ENCODE measurements at places on chromosomes 2 and 18. TPM values are rescaled to one million over a fixed set of nuclear protein-coding genes. Genes with fewer than 3 reads are reported as not detected.

- no peaks in the 10 kb centered on the region for H3K4me1 ChIP-seq
- no peak overlapping the region for H3K27ac ChIP-seq
- peak; percentile 59 for DNase-seq
- H3K36me3 ChIP-seq: no peaks in the 10 kb centered on the region
- no peaks in the 10 kb centered on the region for H3K27me3 ChIP-seq
- H3K4me3 ChIP-seq: no peak overlapping the region
These were observed 166.0 kb downstream of the SOCS6 start for GRCh38 chr18:70454704-70455322.

DNA sequence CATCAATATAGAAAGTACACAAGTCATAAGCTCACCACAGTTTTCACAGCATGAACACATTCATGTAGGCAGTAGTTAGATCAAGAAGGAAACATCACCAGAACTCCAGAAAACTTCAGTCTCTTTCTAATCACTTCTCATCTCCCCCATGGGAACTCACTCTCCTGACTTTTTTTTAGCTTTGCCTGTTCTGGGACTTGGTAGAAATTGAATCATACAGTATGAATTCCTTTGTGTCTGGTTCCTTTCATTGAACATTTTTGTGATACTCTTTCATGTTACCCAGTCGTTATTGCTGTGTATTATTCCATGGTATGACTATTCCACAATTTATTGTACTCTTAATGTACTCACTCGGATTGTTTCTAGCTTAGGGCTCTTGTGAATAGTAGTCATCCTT lies 160.2 kb downstream of the TAF4B start:
- DNase-seq: no peak
- H3K4me3 ChIP-seq: no peak overlapping the region
- no peak overlapping the region for H3K27ac ChIP-seq
- H3K27me3 ChIP-seq: no peaks in the 10 kb centered on the region
- H3K36me3 ChIP-seq: no peaks in the 10 kb centered on the region

DNA sequence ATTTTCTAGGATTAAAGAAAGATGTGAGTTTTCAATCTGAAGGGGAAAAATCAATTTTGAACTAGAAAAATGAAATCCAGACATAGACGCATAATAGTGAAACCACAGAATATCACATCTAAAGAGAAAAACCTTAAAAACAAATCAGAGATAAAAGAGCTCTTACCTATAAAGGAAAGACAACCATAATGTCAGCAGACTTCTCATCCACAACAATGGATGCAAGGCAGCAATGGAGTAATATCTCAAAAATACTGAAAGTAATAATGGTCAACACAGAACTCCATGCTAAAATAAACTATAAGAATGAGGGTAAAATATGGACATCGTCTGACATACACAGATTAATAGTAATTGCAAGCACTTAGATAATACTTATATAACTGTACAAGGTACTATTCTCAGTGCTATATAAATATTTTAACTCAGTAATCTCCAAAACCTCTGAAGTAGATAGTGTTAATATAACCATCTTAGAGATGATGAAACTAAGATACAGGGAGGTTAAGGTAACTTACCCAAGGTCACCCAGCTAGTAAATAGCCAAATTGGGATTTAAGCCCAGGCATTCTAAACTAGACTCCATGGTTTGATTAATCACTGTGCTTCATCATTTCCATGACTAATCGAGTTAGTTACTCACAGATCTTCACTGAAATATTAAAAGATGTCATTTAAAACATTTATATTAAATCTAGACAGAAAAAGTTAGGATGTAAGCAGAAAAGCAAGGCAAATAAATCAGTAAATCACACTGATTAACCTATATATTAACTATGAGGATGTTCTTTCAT lies 89.4 kb upstream of the SPTBN1 start:
- H3K36me3 ChIP-seq: no peaks in the 10 kb centered on the region
- H3K27ac ChIP-seq: no peak overlapping the region
- no peaks in the 10 kb centered on the region for H3K27me3 ChIP-seq
- no peak for DNase-seq
- no peak overlapping the region for H3K4me3 ChIP-seq

- no peak overlapping the region for H3K4me3 ChIP-seq
- no peak for DNase-seq
- H3K36me3 ChIP-seq: no peaks in the 10 kb centered on the region
- H3K4me1 ChIP-seq: no peaks in the 10 kb centered on the region
These were observed 12.8 kb downstream of the NEDD4L start for GRCh38 chr18:58056852-58057251.

DNA sequence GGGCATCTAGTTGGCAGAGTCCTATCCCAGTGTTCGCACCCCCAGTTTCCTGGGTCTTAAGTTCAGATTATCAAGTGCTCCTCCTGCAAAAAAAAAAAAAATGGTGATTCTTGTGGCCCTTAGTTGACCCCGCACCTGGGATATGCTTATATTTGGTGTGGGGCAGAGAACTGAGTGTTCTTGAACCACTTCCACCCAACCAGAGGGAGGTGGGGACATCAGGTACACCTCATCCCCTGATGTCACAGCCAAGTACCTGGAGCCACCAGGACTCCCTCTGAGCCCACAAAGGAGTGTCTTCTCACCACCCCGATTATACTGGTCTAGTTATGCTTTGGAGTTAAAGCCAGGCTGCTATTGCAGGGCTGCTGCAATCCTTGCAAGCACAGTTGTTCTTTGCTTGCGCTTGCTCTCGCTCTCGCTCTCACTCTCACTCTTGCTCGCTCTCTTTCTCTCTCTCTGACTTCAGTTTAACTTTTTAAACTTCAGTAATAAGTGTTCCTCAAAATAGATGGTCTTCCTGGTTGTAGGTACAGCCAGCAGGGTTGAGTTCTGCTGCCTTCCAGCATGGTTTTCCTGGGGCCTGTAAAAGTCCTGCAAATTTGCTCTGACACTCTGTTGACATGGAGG lies 265.7 kb downstream of the NEDD4L start:
- peaks cover 13% of the 10 kb centered on the region for H3K4me1 ChIP-seq
- no peak for DNase-seq
- H3K27ac ChIP-seq: peak overlapping the region; percentile 38
- H3K27me3 ChIP-seq: no peaks in the 10 kb centered on the region

DNA sequence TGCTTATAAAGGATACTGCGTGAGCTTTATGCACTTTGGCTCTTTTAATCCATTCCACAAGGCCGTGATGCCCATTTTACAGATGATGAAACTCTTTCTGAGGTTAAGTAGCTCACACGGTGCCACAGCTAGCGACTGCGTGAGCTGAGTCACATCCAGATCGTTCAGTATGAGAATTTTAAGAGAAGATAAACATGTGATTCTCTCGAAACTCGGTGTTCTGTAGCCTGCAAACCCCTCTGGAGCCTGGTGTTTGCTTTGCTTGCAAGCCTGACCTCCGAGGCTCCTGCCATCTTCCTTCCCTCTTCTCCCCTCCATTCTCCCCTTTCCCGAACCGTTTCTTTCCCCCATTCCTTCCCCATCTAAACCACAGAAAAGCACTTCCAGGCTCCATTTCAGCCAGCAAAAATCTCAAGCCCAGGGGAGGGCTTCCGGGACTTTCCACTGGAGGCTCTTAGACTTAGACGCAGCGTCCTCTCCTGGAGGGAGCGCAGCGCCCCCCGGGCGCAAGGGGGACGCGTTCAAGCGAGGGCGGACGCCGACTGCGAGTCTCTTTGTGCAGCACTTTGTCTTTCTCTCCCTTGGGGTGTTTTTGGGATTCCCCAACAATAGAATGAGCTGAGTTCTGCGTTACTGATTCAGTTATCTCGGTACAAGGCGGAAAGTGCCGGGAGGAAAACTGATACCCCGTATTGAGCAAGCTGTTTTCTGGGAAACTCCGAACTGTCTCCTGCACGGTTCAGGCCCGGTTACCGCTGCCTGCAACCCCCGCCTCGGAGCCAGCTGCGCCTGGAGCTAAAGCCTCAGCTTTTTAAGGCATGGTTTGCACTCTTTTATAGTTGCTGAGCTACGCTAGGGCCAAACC lies 38.0 kb downstream of the CYP1B1 start:
- H3K4me1 ChIP-seq: no peaks in the 10 kb centered on the region
- H3K27me3 ChIP-seq: no peaks in the 10 kb centered on the region
- no peak overlapping the region for H3K27ac ChIP-seq
- no peak overlapping the region for H3K4me3 ChIP-seq

DNA sequence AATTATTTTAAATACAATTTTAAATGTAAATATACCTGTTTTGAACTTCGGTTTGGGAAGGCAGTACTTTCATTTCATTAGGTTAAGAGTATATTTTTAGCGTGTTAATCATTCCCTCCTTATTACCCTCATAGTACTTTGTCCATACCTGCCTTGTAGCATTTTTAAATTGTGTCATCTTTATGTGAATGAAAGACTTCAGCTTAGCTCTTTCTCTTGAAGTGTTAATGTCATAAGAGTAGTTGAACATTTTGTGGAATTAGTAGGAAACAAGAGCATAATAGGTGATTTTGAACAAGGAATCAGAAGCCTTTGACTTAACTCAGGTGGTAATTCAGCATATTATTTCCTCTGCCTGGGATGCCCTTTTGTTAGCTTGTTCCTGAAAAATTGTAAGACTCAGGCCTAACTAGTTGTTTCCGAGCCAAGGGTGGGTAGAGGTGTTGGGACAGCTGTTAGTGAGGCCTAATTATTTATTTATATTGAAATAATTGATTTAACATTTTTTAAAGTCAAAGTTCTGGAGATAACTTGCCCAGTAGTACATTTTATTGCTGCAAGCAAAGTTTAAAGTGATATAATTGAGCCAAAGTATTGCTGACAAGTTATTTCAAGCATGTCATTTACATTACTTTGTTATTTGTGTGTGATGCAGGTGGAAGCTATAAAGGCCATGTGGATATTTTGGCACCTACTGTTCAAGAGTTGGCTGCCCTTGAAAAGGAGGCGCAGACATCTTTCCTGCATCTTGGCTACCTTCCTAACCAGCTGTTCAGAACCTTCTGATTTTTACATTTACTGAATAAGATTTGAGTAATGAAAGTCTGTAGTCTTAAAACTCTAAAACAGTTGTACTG lies 38.7 kb downstream of the DDX1 start:
- no peaks in the 10 kb centered on the region for H3K27me3 ChIP-seq
- no peaks in the 10 kb centered on the region for H3K4me1 ChIP-seq
- no peak for DNase-seq
- no peak overlapping the region for H3K4me3 ChIP-seq
- no peak overlapping the region for H3K27ac ChIP-seq

GRCh38 chr2:16774980-16775898 lies 109.6 kb upstream of the CYRIA start:
- H3K4me3 ChIP-seq: no peak overlapping the region
- no peaks in the 10 kb centered on the region for H3K36me3 ChIP-seq
- no peaks in the 10 kb centered on the region for H3K27me3 ChIP-seq
- H3K27ac ChIP-seq: no peak overlapping the region

- no peak overlapping the region for H3K27ac ChIP-seq
- H3K27me3 ChIP-seq: no peaks in the 10 kb centered on the region
- no peaks in the 10 kb centered on the region for H3K4me1 ChIP-seq
- no peaks in the 10 kb centered on the region for H3K36me3 ChIP-seq
These were observed 35.5 kb upstream of the SPTBN1 start for GRCh38 chr2:54420524-54421172.

DNA sequence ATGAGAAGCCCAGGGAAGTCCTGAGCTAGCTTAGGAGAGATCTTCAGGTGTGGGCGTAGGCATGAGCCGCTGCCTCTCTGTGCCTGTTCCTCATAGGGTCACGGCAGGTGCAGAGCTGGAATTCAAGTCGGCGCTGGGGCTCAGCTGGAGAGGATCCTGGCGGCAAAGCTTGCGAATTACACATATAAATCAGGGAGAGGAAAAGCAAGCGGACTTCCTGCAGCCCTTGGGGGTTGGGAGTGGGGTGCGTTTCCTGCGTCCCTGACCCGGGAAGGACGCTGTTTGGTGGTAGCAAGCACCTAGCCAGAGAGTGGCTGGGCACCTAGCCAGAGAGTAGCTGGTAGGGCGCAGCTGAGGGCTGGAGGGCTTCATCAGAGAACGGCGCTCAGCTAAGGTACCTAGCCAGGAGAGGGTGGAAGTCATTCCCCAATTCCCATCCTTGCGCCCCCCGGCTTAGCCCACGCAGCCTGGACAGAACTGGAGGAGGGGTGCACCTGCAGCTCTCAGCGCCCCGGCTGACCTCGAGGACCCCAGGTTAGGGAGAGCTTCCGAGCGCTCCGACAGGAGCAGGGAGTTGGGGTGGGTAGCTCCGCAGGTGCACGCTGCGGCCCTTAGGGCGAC lies 459 bp upstream of the EFR3B start:
- peaks cover 6% of the 10 kb centered on the region for H3K4me1 ChIP-seq
- peak overlapping the region; percentile 26 for H3K4me3 ChIP-seq
- peak overlapping the region; percentile 31 for H3K27ac ChIP-seq
- DNase-seq: peak; percentile 73
- H3K27me3 ChIP-seq: peaks cover 5% of the 10 kb centered on the region
- no peaks in the 10 kb centered on the region for H3K36me3 ChIP-seq

DNA sequence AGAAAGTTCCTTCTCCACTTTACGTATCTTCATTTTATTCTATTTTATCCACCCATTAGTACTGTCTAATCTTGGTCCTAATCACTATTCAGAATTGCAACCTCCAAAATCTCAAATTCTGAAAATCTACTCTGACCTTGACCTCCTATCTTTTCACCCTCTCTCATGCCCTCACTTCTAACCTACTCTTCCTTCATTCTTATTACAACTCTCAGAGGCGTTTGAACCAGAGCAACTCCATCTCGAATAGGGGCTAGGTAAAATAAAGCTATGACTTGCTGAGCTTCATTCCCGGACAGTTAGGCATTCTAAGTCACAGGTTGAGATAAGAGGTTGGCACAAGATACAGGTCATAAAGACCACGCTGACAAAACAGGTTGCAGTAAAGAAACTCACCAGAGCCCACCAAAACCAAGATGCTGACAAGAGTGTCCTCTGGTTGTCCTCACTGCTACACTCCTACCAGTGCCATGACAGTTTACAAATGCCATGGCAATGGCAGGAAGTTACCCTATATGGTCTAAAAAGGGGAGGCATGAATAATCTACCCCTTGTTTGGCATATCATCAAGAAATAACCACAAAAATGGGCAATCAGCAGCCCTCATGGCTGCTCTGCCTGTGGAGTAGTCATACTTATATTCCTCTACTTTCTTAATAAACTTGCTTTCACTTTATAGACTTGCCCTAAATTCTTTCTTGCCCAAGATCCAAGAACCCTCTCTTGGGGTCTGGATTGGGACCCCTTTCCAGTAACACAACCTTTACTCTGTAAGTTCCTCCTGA lies 11.4 kb downstream of the CCDC88A start:
- no peaks in the 10 kb centered on the region for H3K36me3 ChIP-seq
- no peak overlapping the region for H3K27ac ChIP-seq
- no peaks in the 10 kb centered on the region for H3K4me1 ChIP-seq
- no peak overlapping the region for H3K4me3 ChIP-seq
- no peak for DNase-seq

- no peak overlapping the region for H3K27ac ChIP-seq
- no peaks in the 10 kb centered on the region for H3K4me1 ChIP-seq
- no peaks in the 10 kb centered on the region for H3K27me3 ChIP-seq
- DNase-seq: peak; percentile 45
These were observed 116.9 kb downstream of the RND3 start for GRCh38 chr2:150370561-150370960.

The ZNF385B gene
- total RNA-seq: 0.10 TPM

The PLB1 gene
- total RNA-seq: 3.0 TPM

The GCG gene
- 81.3 TPM for total RNA-seq

The MRO gene
- 0.05 TPM for total RNA-seq

The SP9 gene
- total RNA-seq: not detected

The LRATD1 gene
- 200 TPM for total RNA-seq
